AG09319 (cell line): ENCODE measurements at places on chromosomes 7 and 10.
A peak's percentile ranks its signal among the peaks of the same experiment; 100 is the strongest.

DNA sequence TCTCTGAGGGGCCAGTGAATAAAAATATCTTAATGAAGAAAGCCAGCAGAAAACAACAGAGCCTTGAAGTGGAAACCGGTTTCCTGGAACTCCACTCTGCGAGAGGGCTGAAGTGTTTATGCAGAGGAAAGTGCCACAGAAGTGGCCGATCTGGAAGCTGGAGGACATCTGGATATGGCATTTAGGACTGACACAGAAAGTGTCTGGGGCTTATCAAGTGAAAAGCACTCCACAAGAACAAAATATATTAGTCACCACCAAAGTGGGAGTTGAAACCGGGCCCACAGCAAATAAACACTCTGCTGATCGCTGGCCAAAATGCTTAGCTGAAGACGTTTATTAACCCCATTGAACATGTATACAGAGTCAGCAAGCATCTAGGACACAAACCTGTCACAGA lies 7.8 kb downstream of the NOD1 start:
- no peak for DNase-seq

GRCh38 chr7:50505553-50506210 lies 55.5 kb upstream of the FIGNL1 start:
- DNase-seq = no peak

DNA sequence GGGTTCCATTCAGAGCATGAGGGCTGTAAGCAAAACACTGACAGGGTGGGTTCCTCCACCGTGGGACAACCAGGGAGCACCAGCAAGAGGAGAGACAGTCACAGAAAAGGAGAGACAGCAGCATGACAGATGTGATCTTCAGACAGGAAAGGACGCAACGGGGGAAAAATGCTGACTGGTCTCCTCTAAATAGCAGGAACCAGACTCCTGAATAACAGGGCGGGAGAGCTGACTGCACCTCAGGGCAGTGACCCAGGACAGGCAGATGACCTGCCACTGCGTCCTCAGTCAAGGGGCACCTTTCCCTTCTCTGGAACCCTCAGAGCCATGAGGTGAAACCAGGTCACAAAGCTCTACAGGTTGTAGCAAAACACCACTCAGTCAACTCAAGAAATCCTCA lies 37.0 kb downstream of the CDCA7L start:
- DNase-seq = no peak

- DNase-seq = peak; percentile 16
Observed at GRCh38 chr10:117442944-117443685, 67.9 kb upstream of the PDZD8 start.

DNA sequence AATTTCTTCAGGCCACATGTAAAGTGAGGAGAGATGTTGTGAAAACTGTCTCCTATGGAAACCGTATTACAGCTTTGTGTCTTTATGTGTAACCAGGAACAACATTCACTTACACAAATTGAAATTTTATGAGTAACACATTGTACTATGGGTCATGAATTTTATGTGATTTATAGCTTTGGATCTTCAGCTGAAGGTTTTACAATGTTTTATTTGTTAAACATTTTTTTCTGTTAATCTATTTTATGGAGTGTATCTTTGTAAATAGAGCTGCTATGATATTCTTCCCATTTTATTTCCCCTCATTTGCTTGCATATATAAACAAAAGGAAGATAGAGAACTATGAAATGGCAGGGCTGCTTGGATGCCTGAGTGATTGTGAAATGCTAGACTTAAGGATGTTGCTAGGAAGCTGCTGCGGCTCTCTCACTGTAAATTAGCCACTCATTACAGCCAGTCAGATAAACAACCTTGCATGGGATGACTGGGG lies 104.5 kb upstream of the PCLO start:
- no peak for DNase-seq
